ENCODE measurements at places on chromosomes 7 and 10.

- no peak for DNase-seq
Observed at GRCh38 chr10:62000726-62001125, 99.2 kb downstream of the ARID5B start.

DNA sequence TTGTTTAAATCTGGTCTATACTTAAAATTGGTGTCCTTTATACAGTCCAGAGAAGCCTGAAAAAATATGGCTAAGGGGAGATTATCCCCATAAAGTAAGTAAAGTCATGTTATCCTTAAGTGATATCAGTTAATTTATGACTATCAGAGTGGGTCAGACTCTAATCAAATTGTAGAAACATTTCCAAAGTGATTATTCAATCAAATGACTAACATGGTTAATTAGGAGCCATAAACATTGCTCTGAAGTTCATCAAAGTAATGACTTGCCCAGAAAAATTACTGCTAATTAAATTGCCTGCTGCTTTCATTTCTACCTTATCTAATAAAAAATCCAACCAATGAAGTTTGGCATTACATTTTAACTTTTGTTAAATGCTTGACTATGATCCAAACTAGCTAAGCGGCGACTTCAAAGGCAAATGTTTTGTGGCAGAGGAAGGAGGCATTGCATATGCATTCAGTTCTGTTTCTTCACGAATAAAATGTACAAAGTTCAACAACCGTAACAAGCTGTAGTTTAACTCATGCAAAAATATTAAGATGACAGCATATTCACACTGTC lies 76.7 kb downstream of the ETV1 start:
- no peak for DNase-seq

- DNase-seq: no peak
Observed at GRCh38 chr7:155258226-155258560, 39.5 kb upstream of the INSIG1 start.

DNA sequence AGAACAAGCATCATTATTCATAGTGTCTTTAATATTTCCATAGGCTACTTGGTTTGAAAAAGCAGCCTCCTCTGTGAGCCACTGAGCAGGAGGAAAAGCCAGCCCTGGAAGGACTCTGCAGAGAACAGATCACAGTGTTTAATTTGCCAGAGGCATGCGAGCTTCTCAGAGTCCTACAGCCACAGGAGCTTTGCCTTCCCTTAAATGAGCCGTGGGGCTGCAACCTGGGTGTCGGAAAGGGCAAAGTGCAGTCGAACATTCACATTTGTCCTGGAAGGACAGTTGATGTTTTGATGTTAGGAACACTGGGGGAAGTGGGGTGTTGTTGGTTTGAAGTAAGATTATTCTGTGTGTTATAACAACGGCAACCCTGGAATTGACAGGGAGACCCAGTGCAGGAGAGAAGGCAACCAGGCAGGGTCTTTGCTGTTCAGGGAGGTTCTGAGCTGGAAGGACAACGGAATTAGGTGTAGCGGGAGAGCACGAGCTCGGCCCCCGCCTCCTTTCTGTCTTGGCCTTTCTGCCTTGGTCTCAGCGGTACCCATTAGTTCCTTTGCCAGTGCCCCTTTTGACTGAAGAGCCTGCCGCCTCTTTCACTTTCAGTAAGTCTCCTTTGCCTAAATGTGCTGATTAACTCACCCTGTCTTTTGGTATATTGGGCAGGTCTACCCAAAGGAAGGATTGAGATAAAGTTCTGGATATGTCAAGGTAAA lies 192.3 kb upstream of the PITRM1 start:
- peak; percentile 77 for DNase-seq

DNA sequence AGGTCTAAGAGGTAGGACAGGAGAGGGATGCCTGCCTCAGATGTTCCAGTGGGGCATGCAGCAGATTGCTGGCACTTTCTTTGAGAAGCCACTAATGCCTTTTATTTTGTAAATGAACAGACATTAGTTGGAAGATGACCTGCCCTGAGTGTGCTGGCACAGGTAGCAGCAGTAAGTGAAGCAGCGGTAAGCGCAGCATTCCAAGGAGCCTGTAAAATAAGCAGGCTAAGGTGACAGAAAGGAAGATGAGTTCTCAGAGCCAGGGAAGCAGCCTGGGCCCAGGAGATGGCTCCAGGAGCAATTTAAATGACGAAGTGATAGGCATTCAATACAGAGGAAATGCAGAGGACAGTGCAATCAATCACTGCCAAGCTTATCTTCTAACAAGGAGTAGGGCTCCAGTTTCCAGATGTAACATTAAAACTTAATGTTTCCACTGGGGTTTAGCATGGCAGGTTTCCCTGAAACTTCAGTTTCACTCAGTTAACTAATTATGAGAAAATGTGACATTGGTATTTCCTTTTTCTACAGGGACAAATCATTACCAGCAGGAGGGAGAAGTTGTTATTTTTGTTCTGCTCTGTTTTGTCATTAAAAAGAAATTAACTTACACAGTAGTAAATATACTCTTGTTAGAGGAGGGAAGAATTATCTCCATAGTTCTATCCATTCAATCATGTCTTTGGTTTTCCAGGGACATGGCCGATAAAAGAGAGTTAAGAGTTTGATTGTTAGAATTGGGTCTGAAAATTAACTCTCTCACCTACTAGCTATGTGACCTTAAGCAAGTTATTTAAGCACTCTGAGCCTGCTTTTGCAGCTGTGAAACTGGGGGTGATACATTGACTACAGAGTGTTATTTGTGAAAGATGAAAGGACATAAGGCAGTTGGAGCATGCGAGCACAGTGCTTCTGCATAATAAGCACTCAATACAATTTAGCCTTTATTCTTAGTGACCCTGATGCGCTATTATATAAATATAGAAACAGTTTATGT lies 96.6 kb upstream of the PTN start:
- DNase-seq: no peak

GRCh38 chr7:2734751-2735571 lies 47.0 kb downstream of the AMZ1 start:
- peak; percentile 66 for DNase-seq

- no peak for DNase-seq
Observed at GRCh38 chr7:132291481-132291880, 284.8 kb downstream of the PLXNA4 start.

- DNase-seq: no peak
Observed at GRCh38 chr10:83612746-83613145, 526.6 kb upstream of the GHITM start.

DNA sequence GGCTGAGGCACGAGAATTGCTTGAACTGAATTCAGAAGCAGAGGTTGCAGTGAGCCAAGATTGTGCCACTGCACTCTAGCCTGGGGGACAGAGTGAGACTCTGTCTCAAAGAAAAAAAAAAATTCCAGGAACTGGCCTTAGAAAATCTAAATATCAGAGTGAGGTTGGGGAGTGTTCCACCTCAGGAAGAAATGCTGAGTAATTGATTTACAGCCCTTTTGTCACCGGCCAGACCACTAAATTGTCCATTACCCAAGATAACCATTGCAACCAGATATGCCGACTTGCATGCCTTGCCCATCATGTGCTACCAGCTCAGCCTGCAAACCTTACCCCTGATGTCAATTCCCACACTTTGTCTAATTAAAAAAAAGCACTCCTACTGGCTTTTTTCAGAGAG lies 42.4 kb downstream of the CRCP start:
- no peak for DNase-seq

DNA sequence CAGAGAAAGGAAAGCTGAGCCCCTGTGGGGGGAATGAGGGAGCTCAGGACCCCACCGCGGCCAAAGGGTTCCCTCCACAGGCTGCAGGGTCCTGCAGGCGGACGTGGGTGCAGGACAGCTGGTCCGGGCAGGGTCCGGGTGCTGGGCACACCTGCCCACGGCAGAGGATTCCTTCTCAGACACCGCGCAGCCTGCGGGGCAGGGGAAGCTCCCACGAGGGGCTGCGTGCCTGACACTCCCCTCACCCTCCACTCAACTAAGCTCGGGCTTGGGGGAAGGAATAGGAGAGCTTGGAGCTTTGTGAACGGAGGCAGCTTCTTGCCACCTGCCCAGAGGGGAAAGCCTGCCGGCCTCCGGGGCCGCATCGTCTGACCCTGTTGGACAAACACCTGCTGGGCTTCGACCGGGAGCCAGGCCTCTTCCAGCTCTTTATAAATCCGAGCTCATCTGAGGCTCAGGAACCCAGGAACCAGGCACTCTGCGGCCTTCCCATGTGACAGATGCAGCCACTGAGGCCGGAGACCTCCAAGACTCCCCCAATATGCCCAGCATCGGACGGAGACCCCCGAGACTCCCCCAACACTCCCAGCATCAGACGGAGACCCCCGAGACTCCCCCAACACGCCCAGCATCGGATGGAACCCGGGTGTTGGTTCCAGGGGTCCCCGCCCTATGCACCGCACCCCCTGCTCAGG lies 97.3 kb downstream of the PDGFA start:
- DNase-seq: no peak

DNA sequence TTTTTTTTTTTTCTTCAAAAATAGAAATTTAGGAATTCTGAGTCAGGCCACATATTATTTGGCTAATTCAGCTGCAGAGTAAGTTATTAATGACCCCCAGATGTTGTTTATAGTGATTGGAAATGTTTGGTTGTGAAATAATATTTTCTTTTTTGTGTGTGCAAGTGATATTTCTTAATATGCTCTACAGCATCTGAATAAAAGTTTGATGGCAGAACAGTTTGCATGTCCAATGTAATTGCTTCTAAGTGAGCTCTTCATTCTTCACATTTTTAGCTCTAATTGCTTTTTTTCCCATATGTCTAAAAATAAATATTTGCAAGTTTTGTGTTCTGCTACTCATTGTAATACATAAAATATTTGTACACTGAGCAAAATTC lies 116.0 kb downstream of the ARID5B start:
- DNase-seq: no peak

DNA sequence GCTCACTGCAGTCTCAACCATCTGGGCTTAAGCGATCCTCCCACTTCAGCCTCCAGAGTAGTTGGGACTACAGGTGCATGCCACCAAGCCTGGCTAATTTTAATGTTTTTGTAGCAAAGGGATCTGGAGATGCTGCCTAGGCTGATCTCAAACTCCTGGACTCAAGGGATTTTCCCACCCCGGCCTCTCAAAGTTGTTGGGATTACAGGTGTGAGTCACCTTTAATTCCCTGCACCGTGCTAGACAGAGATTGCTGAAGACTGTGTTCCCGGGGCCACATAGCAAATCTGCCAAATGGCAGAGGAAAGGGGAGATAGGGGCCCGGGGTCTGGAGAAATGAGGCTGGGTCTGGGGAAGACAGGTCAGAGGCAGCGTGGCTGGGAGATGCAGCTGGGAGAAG lies 20.6 kb upstream of the PSMG3 start:
- DNase-seq: no peak

DNA sequence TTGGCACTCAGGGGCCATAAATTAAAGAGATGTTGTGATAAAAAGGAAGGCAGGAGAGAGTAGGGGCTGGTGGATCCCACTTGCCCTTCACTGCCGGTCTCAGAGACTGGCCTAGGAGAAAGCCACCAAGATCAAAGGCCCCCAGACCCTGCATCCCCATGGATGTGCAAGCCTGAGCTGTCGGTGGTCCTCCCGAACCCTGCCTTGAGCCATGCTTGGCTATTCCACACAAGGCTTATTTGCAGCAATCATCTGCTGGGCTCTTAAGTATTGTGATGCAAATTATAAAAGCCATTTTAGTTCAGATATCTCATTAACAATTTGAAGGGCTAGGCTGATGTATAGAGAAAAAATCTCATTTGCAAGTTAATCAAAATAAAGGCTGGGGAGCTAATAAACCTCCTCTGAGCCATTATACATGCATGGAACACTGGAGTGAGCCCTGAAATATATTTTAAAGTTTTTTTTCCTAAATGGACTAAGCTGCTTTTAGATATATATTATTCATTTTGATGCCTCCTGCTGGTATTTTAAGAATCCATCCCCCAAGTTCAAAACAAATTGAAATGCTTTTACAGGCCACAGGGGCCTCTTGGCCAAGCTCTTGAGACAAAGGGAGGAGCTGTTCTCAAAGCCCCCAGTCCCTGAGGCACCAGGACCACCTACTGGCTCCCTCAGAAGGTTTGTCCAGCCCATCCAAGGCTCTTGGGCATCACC lies 28.1 kb downstream of the OAT start:
- no peak for DNase-seq

DNA sequence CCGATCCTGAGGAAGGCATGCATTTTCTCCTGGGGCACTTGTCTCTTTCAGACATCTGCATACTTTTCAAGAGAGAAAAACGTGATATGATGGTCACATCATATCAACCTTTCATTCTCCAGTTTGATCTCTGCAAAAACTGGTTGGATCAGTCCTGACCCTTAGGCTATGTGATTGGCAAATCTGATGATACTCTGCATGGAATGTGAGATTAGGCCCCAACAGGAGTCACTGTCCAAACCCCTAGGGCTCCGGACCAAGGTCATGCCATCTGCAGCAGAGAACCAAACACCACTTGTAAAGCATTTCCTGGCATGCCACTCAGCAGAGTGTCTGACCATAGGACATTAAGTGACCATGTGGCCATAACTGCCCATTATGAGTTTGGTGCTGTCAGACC lies 8.6 kb downstream of the GCK start:
- no peak for DNase-seq

DNA sequence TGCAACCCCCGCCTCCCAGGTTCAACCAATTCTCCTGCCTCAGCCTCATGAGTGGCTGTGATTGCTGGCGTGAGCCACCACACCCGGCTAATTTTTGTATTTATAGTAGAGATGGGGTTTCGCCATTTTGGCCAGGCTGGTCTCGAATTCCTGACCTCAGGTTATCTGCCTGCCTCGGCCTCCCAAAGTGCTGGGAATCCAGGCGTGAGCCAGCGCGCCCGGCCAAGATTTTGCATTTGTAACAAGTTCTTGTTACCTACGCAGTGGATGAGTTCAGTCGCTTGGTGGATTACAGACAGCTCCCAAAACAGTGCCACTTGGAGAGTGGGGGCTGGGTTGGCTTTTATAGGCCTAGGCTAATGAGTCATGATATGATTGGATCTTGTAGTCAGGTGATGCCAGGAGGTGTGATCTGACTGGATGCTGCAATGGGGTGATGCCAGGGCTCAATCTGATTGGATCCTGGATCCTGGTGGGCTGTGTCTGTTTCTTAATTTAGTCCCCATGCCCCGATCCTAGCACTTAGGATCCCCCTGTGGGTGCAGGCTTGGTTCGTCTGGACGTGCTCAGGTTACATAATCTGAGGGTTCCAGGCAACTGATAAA lies 20.3 kb downstream of the SBDS start:
- DNase-seq: no peak

DNA sequence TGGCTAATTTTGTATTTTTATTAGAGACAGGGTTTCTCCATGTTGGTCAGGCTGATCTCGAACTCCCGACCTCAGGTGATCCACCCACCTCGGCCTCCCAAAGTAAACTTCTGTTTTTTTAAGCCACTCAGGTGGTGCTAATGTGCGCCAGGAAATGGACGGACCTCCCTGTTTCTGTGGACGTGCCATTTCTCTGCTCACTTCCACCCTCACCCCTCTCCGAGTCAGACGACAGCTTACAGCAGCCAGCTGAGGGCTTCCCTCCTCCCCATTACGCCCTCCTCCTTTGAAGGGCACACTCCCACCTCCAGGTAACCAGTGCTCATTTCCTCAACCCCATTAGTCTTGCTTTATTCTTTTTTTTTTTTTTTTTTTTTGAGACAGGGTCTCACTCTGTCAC lies 41.7 kb upstream of the EZH2 start:
- no peak for DNase-seq

Data from NCI-H1092 treated with DMSO at 0.1 percent for 48 hours (cell line).